ENCODE measurements at places on chromosomes 4 and X. TPM values are rescaled to one million over a fixed set of nuclear protein-coding genes. Genes with fewer than 3 reads are reported as not detected.

Gene SH3BGRL
- 130 TPM for total RNA-seq

Gene RPA4
- total RNA-seq = 0.57 TPM

Gene FAM184B
- 0.09 TPM for total RNA-seq

Gene UBA6
- total RNA-seq = 45.8 TPM

Gene ASB9
- total RNA-seq = 2.6 TPM

Gene ODAM
- total RNA-seq = not detected

GRCh38 chrX:51614353-51615012, 4.2 kb downstream of the CENPVL3 start:
- DNase-seq = no peak

- DNase-seq = no peak
Measured at GRCh38 chr4:110058677-110059076, 139.7 kb downstream of the ELOVL6 start.

DNA sequence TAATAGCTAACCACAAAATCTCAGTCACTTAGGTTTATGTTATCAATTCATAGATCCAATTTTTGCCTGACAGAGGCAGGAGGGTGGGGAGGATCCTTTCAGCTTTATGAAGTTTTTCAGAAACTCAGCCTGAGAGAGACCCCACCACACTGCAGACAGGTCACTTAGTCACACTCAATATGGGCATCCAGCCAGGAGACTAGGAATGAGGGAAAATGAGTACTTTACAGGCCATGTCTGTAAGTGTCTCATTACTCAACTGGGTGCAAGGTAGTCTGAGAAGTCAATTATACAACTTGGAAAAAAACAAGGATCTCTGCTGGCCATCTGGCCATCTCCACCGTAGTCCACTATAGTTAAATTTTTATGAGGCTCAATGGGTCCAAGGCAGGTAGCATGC, 365.9 kb downstream of the INPP4B start:
- no peak for DNase-seq

DNA sequence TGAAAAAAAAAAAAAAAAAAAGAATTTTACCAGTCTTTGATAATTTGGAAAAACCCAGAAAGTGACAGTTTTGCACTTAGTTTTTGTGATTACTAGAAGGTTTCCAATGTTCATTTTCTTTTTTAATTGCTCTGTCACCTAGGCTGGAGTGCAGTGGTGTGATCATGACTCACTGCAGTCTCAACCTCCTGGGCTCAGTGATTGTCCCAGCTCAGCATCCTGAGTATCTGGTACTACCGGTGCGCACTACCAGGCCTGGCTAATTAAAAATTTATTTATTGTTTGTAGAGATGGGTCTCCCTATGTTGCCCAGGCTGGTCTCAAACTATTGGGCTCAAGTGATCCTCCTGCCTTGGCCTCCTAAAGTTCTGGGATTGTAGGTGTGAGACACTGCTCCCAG, 3.3 kb downstream of the NUDT9 start:
- DNase-seq = no peak

DNA sequence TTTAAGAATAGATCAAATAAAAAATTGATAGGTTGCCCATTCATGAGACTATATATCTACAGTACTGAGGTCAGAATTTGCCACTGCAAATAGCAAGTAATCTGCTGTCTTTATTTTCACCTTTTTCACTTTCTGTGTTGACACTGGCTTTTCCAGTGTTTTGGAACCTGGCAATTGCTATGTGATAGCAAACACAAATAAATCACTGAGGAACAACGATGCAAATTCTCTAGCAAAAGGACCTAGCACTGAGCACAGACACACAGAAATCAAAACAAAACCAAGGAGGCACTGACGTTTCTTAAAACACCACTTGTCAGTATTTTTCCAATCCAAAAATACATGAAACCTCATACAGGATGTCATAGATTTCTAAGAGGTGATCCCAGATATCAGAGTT, 210.7 kb downstream of the DHX15 start:
- DNase-seq = no peak

DNA sequence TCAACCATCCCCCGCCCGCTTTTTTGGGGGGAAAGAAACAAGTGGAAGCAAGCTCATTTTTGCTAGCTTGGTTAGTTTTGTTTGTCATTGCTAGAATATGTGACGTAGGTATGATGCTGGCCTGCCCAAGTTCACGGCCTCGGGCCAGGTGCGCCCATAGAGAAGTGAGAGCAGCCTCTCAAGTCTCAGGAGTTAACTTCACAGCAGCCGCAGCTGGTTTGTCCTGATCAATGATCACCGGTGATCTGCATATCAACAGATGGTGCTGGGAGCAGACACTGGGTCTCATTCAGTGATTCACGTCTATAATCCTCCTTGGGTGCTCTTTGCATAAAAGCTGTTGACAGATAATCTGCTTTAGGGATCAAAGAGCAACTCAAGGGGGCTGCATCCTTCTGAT, 50.1 kb downstream of the ENPP6 start:
- DNase-seq = no peak

DNA sequence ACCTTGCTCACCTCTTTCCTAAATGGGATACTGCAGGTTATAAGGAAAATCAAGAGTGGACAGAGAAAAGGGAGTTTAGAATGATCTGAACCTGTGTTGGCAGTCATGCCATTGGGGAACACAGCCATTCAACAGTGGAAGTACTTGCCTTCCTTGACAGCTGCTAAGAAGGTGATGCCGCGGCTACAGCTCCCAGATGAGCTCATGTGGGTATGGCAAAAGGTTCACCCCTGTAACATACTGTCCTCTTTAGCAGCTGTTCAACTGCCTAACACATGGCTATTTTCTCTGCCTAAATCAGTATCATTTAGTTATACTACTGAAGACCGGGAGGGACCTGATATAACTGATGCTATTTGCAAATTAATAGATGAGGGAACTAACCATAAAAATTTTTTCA, 76.8 kb downstream of the DCHS2 start:
- DNase-seq = no peak

GRCh38 chr4:108884596-108884995, 121.7 kb upstream of the ETNPPL start:
- DNase-seq = no peak

DNA sequence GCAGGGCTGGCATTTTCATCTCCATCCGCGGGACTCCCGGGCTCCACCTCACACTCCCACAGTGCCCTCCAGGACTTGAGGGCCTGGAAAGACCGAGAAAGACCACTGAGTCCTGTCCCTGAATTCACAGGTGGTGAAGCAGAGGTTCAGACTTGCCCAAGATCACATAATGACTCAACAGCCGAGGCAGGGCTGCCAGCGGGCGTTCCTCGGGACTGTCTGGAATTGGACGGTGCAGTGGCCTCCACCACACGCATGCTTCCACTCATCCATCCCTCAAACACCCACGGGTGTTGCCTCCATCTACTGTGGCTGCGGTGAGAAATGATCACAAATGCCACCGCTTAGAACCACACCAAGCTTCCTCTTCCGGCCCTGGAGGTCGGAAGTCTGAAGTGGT, 6.9 kb upstream of the ADRA2C start:
- DNase-seq = no peak

GRCh38 chrX:4935846-4936245, 1222.4 kb upstream of the PRKX start:
- no peak for DNase-seq
